ENCODE measurements at places on chromosomes 16 and 17. TPM values are rescaled to one million over a fixed set of nuclear protein-coding genes. Genes with fewer than 3 reads are reported as not detected.
A peak's percentile ranks its signal among the peaks of the same experiment; 100 is the strongest.

The TP53TG3B gene
- not detected for total RNA-seq

- no peak for DNase-seq
- no peak overlapping the region for H3K27ac ChIP-seq
- H3K36me3 ChIP-seq: no peaks in the 10 kb centered on the region
- H3K27me3 ChIP-seq: no peaks in the 10 kb centered on the region
These were observed 476.2 kb downstream of the HAPSTR1 start for GRCh38 chr16:9567666-9568065.

DNA sequence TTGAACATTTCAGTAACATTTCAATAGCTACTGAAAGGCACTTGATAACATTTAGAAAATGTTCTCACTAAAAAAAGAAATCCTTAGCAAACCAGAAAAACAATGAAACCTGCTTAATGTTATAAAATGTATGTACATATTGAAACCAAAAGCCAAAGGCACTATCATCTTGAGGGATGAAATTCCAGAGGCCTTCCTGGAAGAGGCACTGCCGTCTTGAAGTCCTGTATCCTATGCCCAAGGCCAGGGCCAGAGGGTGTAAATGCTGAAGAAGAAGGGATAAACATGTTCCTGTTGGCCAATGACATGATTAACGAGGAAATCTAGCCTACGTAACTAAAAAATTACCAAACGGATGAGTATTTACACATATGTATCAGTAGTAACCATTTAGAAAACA lies 57.0 kb upstream of the DNAH17 start:
- H3K4me3 ChIP-seq: no peak overlapping the region
- no peak for DNase-seq
- H3K4me1 ChIP-seq: peaks cover 18% of the 10 kb centered on the region
- no peak overlapping the region for H3K27ac ChIP-seq
- no peaks in the 10 kb centered on the region for H3K36me3 ChIP-seq

DNA sequence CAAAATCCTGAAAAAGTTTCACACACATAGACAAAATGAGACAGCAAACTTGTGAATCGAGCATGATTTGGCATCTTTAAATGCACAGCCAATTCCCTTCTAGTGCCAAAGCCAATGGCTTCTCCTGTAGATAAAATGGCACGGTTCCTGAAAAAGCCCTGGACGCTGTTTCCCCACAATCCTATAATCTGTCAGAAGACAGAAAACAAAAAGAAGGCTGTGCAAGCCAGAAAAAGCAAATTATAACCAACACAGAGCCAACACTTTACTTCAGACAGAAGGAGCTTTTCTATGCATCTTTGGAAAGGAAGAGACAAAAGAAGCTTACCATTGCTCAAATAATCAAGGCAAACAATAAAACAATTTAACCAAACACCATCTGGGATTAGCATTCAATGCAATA lies 23.8 kb downstream of the FAM222B start:
- no peaks in the 10 kb centered on the region for H3K36me3 ChIP-seq
- peak overlapping the region; percentile 20 for H3K27ac ChIP-seq
- H3K4me1 ChIP-seq: peaks cover 17% of the 10 kb centered on the region
- H3K4me3 ChIP-seq: no peak overlapping the region

- peaks cover 30% of the 10 kb centered on the region for H3K36me3 ChIP-seq
- H3K4me3 ChIP-seq: no peak overlapping the region
- no peaks in the 10 kb centered on the region for H3K27me3 ChIP-seq
These were observed 67.5 kb downstream of the MARF1 start for GRCh38 chr16:15575293-15576049.

DNA sequence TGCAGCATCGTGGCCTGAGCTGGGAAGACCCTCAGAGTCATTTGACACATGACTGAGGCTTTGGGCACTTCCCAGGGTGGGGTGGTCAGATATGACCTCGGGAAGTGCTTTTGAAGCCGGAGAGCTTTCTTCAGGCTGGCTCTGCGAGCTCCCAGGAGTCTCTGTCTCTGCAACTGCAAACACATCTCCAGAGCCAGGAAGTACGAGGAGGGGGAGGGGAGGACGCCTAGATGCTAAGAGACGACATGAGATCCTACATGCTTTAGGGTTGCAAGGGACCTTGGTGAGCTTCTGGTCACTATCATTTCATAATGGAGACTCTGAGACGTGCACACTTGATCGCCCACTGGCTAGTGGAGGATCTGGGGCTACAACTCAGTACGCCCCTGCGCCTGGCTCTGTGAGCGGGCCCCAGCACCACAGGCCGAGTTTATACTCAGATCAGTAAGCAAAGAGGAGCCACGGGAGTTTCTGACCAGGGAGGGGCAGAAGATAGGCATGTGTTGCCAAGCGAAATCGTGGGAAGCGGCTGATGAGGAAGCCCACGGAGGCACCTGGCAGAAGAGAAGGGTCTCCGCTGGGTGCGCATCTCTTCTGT lies 527 bp upstream of the MGAT5B start:
- peak overlapping the region; percentile 57 for H3K4me3 ChIP-seq
- H3K27me3 ChIP-seq: peaks cover 25% of the 10 kb centered on the region
- H3K27ac ChIP-seq: no peak overlapping the region

- no peak overlapping the region for H3K4me3 ChIP-seq
- no peaks in the 10 kb centered on the region for H3K4me1 ChIP-seq
- H3K36me3 ChIP-seq: peaks cover 3% of the 10 kb centered on the region
These were observed 4.5 kb upstream of the ADAM11 start for GRCh38 chr17:44754276-44754675.

GRCh38 chr16:1621851-1622250 lies 9.7 kb downstream of the CRAMP1 start:
- no peak overlapping the region for H3K27ac ChIP-seq
- no peaks in the 10 kb centered on the region for H3K27me3 ChIP-seq
- no peak overlapping the region for H3K4me3 ChIP-seq
- H3K36me3 ChIP-seq: no peaks in the 10 kb centered on the region
- DNase-seq: no peak

DNA sequence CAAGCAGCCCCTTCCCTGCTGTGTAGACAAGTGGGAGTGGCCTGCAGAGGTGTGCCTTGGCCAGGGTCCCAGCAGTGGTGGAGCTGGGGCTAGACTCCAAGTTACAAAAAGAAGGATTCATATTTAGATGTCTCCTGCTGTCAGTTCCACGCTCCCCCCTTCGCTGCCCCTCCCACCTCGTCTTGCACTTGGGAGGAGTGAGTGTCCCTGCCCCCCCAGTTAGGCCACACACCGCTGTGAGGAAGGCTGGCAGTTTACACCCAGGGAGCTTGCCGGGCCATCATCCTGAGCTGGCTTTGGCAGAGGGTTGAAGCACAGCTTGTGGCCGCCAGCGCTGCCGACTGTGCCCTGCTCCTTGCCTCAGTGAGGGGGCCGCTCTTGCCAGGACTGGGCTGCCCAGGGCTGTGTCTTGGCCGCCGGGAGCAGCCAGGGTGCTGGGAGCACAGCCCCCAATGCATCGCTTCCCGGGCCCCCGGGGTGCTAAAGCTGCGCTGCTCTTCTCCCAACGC lies 44.3 kb downstream of the ELAC2 start:
- H3K27ac ChIP-seq: no peak overlapping the region
- H3K36me3 ChIP-seq: no peaks in the 10 kb centered on the region
- no peaks in the 10 kb centered on the region for H3K4me1 ChIP-seq

DNA sequence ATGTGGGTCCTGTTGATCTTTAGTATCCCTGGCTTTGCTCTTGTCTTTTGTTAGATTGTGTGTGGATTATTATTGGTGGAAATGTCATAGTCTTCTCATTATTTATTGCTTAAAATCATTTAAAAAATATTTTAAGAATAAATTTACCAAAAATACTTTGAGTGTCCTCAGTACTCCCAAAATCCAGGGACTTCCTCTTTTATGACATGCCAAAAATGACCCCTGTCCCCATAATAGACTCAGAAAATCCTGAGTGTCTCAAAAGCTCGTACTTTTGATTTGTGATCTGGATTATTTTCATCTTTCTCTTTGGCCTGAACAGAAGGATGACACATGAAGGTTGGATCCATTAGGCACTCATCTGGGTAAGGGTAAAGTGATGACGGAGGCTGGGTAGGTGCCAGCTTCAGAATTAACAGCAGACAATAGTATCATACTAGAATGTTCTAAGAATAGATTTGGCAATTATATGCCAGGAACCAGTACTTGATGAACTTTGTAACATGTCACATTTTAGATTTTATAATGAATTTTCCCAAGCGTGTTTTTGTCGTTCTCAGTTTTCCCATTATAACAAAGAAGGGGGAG lies 602.2 kb upstream of the CDH8 start:
- no peak overlapping the region for H3K4me3 ChIP-seq
- no peak overlapping the region for H3K27ac ChIP-seq
- H3K4me1 ChIP-seq: no peaks in the 10 kb centered on the region

The CETP gene
- total RNA-seq: 0.36 TPM

DNA sequence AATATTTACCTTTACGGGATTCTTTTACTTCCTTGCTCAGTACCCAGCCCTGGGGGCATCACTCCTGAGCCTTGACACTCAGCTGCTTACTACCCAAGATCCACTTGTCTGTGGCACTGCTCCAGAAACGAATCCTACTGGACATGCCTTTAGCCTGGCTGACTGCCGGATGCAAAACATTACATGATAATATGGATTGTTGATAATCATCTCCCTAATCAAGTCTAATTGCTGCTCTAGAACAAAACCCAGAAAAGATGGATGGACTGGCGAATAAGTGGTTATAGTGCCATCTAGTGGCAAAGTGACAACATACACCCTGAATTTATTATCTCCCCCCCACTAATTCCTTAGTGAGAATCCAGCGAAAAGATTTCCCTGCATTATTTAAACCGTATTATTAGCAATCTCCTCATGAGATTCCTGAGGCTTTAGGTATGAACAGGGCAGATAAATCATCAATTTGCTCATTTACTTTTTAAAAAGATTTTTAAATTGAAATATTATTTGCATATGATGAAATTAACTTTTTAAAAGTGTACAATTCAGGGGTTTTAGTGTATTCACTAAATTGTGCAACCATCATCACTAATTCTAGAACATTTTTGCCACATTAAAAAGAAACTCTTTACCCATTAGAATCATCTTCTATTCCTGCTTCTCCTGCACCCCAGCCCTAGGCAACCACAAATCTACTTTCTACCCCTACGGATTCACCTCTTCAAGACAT lies 61.6 kb downstream of the RGS9 start:
- H3K27ac ChIP-seq: no peak overlapping the region
- peak; percentile 22 for DNase-seq
- H3K4me1 ChIP-seq: peaks cover 44% of the 10 kb centered on the region
- H3K27me3 ChIP-seq: peaks cover 13% of the 10 kb centered on the region

DNA sequence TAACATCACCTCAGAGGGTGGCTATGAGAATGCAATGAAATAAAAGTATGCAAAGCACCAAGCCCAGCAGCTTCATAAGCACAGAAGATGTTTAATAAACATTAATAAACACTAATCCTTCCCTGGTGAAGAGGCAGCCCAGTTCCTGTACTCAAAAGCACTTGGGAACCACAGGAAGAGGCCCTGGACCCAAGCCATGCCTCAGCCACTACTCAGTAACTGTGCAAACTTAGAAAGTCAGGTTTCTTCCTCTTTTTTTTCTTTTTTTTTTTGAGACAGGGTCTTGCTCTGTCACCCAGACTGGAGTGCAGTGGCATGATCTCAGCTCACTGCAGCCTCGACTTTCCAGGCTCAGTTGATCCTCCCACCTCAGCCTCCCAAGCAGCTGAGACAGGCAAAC lies 5.3 kb downstream of the ARHGAP17 start:
- H3K4me1 ChIP-seq: peaks cover 83% of the 10 kb centered on the region
- no peak for DNase-seq
- H3K36me3 ChIP-seq: peaks cover 4% of the 10 kb centered on the region
- no peak overlapping the region for H3K27ac ChIP-seq

- DNase-seq: no peak
- no peak overlapping the region for H3K27ac ChIP-seq
- H3K4me1 ChIP-seq: no peaks in the 10 kb centered on the region
- H3K36me3 ChIP-seq: no peaks in the 10 kb centered on the region
- H3K27me3 ChIP-seq: no peaks in the 10 kb centered on the region
These were observed 22.6 kb upstream of the UBE2G1 start for GRCh38 chr17:4389079-4389478.

DNA sequence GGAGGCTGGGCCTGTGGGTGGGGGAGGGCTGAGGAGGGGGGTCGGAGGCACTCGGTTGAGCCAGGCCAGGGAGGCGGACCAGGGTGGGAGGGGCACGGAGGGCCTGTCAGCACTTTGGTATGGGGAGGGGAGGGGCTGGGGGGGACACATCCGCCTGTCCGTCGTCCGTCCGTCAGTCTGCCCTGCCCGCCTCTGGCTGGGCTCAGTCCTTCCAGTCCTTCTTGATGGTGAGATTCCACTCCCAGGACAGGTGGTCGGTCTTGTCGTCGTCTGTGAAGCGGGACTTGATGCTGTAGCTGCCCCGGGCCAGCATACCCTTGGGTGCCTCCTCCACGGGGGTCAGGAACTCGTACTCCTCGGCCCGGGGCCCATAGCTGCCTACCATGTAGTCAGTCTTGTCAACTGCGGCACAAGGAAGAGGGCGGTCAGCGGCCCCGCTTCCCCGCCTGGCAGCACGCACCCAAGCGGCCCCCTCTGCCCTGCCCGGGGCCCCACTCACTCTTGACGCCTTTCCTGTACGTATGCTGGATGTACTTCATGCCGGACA lies 2.4 kb downstream of the ARHGDIA start:
- no peaks in the 10 kb centered on the region for H3K27me3 ChIP-seq
- H3K4me1 ChIP-seq: peaks cover 53% of the 10 kb centered on the region

DNA sequence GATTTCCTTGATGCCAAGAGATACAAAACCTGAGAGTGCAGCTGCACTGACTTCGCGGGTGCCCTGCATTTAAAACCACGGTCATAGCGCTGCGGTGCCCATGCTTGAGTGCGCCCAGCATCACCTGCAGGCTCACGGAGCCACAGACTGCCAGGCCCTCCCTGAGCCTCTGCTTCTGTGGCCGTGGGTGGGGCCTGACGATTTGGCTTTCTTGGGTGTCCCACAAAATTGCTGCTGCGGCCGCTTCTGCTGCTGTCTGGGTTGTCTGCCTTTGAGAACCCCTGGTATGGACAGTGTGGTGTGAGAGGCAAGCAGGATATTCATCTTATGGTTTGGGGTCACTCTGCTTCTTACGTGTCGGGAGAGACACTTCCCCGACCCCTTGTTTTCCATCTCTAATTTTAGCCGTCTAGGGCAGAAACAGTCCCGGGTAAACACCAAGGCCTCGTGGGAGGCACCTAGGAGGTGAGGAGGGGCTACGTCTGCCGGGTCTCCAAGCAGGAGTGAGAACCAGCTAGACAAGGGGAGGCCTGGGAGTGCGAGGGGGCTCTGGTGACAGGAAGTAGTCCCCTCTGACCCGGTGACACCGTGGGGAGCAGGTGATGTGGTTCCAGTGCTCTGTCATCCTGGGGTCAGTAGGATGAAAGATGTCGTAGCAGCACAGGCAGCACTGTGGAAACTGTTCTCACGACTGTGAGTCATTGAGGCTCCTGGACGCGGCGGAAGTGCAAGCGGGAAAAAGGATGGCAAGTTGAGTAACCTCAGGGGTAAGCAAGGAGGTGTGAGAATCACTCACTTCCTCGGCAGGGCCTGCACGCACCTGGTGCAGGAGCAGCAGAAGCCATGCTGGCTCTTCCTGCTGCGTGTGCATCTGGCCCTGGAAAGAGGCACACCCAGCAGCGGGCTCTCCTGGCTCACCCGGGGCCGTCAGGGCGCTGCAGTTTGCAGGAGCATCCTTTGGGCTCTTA lies 176.3 kb downstream of the RPTOR start:
- peak overlapping the region; percentile 64 for H3K27ac ChIP-seq
- H3K4me1 ChIP-seq: peaks cover 54% of the 10 kb centered on the region
- DNase-seq: peak; percentile 66
- H3K27me3 ChIP-seq: no peaks in the 10 kb centered on the region
